ENCODE measurements at places on chromosomes 3 and 15.

DNA sequence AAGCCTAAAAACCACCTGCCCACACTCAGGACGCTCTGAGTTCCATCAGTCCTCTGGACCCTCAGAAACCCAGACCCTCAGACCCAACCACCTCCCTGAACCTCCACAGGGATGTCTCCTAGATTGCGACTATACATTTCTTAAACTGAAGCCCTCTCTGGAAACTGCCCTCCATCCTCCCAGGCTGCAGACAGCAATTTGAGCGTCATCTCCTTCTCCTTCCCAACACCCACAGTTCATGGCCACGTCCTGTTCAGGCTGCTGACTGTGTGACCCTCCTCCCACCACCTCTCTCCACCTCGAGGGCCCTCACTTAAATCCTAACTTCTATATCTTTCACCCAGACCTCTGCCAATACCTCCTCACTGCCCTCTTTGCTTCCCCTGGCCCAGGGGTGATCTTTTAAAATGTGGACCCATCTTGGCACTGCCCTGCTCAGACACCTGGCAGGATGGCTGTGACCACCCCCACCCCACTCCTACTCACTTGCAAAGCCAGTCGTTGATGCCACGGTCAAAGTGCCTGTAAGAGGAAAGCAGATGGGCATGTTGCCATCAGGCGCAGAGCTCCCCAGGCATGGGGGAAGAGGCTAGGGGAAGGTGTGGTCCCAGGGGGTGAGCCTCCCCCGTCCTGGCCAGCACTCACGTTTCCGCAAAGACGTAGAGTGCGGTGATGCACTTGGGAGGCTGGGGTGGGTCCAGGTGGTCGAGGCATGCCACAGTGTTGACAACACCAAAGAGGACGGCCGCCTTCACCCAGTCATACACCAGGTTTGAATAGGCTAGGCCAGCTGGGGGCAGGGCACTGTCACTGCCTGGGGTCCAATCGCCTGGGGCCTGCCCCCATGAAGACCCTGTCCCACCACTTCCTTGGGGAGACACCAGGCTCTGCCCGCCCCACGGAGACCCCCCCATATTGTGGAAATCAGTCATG is 6.0 kb downstream of the HHATL start:
- no peak for DNase-seq

DNA sequence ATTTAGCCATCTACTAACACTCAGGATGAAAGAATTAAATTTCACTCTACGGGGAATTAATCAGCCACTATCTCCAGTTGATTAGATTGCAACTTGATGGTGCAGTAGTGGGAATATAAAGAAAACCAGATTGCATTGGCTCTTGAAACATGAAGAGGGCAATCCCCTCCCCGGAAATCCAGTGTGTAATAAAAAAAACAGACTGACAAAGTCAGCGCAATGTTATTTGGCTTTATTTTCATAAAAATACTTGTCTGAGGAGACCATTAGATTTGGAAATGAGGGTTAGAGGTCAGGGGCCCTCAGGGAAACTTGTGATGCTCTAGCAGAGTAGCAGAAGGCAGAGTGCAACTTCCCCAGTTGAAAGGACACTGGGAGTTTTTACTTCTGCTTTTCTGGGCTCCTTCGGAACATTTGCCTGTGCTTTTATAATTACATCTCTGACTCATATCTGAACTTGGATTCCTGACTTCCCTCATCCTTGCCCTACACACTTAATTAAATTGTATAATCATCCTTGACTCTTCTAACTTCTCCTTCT is 326.8 kb downstream of the TUSC7 start:
- DNase-seq, result peak; percentile 47

GRCh38 chr15:75347222-75348033 is 589 bp downstream of the NEIL1 start:
- no peak for DNase-seq

DNA sequence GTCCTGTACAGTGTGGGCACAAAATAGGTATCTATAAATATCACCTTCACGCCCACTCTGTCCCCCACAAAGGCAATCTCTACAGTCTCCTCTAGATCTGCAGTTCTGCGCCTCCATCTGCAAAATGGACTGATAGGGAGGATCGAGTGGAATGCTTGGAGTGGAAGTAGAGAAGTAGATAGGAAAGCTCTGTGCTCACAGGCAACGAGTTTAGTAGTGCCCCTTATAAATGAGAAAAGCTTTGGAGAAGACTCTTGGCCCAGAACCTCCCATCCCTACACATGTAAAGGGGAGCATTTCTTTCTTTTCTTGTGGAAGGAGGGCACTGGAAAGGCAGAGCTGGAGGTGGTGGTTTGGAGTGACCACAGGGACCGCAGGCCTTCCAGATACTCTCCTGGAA is 88.5 kb downstream of the ZNF621 start:
- DNase-seq, result no peak

DNA sequence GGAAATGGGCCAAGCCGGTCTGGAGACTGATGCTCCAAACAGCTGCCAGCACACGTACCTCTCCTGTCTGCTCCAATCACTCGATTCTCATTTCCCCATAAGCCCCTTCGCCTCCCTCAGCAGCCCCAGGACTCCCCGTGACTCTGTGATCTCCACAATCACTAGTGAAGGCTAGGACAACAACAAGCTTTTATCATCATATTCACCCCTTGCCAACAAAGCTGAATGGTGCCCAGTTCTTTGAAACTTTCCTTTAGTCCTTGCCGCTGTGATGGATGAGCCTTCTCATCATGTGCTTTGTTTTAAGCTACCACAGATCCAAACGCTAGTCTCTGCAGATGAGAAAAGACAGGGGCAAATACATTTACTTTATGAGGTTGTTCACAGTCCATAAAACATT is 242.0 kb downstream of the SV2B start:
- DNase-seq, result no peak

- DNase-seq, result no peak
Observed at GRCh38 chr15:100353449-100353848, 11.7 kb upstream of the ADAMTS17 start.

GRCh38 chr3:185900228-185900627 is 37.6 kb downstream of the TRA2B start:
- peak; percentile 61 for DNase-seq

DNA sequence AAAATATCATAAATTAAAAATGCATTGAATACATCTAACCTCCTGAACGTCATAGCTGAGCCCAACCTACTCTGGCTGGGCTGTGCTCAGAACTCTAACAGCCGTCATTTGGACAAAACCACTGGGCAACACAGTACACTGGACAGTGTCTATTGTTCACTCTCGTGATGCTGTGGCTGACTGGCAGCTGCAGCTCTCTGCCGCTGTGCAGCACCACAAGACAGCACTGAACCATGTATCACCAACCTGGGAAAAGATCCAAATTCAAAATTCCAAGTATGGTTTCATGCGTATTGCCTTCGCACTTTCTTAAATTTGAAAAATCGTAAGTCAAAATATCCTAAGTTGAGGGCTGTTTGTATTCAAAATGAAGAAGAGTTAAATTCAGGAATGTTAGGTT is 145.1 kb upstream of the CNTN4 start:
- no peak for DNase-seq

- DNase-seq, result no peak
Observed at GRCh38 chr15:88606070-88606794, 14.9 kb upstream of the AEN start.

DNA sequence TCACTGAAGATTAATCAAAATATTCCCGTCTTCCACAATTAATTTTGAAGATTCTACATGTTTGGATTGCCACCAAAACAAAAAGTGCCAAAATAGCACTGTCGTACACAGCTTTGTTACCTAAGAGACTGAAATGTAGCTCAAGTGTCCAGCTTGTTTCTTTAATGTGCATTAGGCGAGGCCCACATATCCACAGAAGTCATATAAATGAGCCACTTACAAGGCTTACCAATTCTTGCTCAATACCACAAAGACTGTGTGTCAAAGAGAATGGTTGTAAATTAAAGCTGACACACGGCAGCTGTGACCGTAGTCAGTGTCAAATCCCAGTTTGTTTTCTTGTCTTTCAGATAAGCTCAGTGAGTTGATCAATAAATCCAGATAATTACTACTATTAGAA is 639.4 kb upstream of the TBL1XR1 start:
- peak; percentile 48 for DNase-seq

DNA sequence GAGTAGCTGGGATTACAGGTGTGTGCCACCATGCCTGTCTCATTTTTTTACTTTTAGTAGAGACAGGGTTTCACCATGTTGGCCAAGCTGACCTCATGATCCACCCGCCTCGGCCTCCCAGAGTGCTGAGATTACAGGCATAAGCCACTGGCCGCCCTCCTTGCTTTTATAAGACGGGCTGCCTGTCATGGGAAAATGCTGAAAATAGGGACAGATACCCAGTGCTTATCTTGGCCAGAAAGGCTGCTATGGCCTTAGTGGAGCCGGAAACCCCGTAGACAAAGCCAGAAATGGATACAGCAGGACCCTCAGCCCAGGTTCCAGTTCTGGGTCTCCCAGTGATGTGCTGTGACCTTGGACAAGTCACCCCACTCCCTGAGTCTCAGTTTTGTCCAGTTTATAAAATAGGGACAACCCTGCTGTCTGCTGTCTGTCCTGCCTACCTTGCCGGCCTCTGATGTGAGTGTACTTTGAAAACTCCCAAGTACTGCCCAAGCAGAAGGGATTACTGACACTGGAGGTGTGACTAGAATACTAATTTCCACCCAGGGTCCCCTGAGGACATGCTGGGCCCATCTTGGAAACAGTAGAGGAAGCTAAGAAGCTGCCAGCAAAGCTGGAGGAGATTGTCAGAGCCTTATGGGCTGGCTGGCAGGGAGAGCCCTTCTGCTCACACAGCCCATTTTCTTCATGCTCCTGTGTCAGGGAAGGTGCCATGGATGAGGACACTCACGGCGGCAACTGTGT is 59.6 kb downstream of the BDH1 start:
- DNase-seq, result no peak

- DNase-seq, result no peak
Observed at GRCh38 chr3:151905647-151906046, 32.2 kb downstream of the SUCNR1 start.

GRCh38 chr15:80679804-80680175 is 15.3 kb upstream of the ABHD17C start:
- DNase-seq, result no peak

DNA sequence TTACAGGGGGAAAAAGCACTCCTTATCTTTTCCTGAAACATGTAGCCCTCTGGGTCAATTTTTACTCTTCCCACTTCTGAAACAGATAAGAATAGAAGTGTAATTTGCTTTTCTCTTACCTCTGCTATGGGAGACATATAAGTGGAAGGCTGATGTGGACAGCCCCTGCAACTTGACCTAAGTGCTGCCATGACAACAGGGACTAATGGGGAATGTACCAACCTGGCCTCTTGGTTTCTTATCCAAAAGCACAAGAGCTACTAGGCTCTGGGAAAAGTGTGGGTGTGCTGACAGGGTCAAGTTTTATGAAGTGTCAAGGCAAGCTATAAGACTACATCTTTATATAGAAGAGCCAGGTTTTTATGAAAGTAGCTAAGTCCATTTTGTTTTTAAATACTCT is 1246.5 kb downstream of the OTOL1 start:
- DNase-seq, result no peak

DNA sequence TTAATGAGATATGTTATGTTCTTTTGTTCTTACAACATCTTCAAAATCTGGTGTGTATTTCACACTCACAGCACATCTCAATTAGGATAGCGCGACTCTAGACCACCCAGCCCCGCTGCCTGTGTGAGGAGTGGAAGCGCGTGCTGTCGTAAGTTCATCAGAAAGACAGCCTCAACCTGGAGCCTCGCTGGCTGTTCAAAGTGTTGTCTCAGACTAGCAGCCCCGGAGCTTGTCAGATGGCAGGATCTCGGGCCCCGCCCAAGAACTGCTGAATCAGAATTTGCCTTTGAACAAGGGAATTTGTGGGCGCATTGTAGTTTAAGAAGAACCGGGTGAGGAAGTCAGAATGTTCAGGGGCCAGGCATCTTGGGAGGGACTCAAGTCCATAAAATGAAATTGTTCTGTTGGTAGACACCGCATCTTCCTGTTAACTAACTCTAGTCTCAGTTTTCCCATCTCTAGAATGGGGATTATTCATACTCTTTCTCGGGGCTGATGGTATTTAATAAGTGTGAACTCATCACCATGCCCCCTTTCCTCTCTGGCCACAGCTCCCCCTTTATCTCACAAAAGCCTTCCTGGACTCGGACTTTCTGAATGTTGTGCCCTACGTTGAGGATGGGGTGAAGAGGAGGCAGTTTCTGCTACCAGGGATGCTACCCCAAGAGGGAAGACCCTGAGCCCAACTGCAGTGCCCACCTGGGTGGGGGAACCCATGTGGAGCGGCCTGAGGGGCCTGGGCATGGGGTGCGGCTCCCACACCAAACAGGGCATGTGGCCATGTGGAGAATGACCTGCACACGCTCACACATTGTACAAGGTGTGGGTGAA is 40.4 kb downstream of the BHLHE40 start:
- no peak for DNase-seq

- no peak for DNase-seq
Observed at GRCh38 chr15:70034141-70034540, 63.6 kb downstream of the TLE3 start.

GRCh38 chr3:147733217-147733616 is 324.1 kb downstream of the ZIC1 start:
- no peak for DNase-seq
